T-cell (primary cell): ENCODE measurements at places on chromosomes 13 and 19.
A peak's percentile ranks its signal among the peaks of the same experiment; 100 is the strongest.

DNA sequence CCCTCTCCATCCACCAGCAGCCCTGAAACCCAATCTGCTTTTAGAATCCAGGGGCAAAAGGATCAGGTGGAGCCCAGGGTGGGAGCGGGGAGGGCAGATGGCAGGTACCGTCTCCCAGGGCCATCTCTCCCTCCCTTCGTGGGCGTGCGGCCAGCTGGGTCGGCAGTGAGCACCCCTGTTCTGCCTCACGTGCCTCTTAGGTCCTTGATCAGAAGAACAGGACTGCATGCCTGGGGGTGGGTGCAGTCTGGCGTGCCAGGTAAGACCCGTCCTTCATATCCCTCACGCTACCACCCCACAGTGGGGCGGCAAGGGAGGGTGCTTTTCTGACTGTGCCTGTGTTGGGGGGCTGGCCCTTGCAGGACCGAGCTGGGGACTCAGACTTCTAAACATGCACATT, 2.0 kb downstream of the SLC8A2 start:
- DNase-seq = no peak

GRCh38 chr19:16871871-16872270, 16.9 kb upstream of the F2RL3 start:
- DNase-seq = no peak

- DNase-seq = no peak
These were observed 632.6 kb upstream of the ARGLU1 start for GRCh38 chr13:107200491-107200890.

DNA sequence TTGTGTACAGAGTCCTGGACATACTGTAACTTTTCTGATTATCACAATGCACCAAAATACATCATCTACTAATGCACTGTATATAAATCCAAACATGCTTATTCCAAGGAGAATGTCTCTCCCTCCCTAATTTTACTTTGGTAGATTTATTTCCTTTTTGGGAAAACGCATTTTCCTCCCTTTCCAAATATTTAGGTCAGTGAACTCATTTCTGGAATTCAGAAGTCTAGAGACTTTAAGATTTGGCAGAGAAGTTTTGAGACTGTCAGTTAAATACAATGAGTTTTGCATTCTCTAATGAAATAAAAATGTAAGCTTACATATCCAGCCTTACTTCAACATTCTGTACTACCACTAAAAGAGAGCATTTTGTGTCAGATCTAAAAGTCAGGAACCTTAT, 165.8 kb upstream of the EDNRB start:
- DNase-seq = no peak

GRCh38 chr13:101552786-101553185, 100.3 kb downstream of the ITGBL1 start:
- DNase-seq = no peak

- DNase-seq = no peak
These were observed 15.6 kb upstream of the NBEA start for GRCh38 chr13:34926508-34926907.

DNA sequence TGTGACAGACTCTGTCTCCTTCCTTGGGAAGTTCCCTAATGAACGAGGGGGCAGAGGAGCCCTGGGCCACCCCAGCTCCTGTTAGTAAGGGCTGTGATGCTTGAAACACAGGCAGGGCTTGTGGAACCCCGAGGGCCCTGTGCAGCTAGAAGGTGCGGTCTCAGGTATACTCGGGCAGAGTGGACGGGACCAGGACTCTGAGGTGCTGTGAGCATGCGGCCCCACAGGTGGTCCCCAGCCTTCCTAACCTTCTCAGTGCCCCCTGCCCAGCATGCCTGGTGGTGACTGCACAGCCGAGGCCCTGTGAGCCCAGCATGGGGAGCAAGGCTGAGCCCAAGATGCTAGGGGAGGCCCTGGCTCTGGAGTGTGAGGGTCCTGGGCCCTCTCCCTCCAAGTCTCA, 4.0 kb upstream of the SIGLEC8 start:
- DNase-seq = no peak

- no peak for DNase-seq
These were observed 173.0 kb downstream of the OLFM4 start for GRCh38 chr13:53201454-53202225.

GRCh38 chr13:66612983-66613382, 617.2 kb downstream of the PCDH9 start:
- DNase-seq = no peak

DNA sequence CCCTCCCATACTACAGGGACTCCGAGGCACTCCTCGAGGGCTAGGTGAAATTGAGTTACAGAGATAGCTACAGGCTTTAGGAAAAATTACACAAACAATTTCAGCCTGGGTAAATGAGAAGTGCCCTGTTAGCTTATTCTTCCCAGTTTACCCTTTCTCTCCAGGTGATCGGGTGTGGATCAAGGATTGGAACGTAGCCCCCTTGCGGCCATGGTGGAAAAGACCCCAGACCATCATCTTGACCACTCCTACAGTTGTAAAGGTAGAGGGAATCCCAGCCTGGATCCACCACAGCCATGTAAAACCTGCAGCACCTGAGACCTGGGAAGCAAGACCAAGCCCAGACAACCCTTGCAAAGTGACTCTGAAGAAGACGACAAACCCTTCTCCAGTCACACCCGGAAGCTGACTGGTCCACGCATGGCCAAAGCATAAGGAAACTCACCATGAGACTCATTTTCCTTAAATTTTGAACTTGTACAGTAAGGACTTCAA, 600.6 kb downstream of the UQCRFS1 start:
- no peak for DNase-seq

- peak; percentile 75 for DNase-seq
These were observed 868 bp upstream of the EGLN2 start for GRCh38 chr19:40797963-40798682.

- DNase-seq = no peak
These were observed 122.4 kb downstream of the DLEU7 start for GRCh38 chr13:50720861-50721671.

- DNase-seq = no peak
These were observed 26.8 kb upstream of the STARD13 start for GRCh38 chr13:33312150-33312860.

GRCh38 chr13:62643799-62644524, 1228.3 kb upstream of the PCDH20 start:
- no peak for DNase-seq

DNA sequence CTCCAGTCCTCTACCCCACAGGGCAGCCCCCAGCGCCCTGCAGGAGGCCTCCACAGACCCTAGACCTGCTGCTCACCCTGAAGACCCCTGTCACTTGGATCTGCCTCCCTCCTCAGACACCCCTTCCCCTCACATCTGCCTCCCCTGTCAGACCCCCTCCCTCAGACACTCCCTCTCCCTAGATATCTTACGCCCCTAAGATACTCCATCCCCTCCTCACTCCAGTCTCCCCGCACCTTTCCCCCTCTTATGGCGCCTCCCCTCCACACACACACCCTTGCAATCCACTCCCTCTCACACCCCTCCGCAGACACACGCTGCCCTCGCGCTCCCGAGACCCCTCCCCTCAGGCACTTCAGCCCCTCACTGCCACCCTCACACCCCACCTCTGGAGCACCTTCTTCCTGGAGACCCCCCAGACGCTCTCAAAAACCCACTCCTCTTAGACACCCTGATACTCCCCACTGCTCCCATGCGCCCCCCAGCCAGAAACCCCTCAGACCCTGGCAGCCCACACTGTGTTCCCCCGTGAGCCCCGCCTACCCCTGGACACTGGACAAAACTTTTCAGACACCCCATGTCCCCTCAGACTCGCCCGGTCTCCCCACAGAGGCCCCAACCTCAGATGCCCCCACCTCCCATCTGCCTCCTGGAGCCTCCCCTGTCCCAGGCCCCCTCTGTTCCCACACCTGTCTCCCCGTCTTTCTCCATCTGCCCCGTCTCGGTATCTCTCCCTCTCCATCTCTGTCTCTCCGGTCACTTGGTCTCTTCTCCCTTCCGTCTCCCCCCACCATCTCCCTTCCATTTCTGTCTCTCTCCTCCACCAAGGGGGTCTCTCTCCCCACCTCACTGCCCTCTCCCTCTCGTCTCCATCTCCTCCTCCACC, 14.5 kb downstream of the ERFL start:
- DNase-seq = no peak

- no peak for DNase-seq
These were observed 20.6 kb downstream of the GRIN2D start for GRCh38 chr19:48413879-48414587.

DNA sequence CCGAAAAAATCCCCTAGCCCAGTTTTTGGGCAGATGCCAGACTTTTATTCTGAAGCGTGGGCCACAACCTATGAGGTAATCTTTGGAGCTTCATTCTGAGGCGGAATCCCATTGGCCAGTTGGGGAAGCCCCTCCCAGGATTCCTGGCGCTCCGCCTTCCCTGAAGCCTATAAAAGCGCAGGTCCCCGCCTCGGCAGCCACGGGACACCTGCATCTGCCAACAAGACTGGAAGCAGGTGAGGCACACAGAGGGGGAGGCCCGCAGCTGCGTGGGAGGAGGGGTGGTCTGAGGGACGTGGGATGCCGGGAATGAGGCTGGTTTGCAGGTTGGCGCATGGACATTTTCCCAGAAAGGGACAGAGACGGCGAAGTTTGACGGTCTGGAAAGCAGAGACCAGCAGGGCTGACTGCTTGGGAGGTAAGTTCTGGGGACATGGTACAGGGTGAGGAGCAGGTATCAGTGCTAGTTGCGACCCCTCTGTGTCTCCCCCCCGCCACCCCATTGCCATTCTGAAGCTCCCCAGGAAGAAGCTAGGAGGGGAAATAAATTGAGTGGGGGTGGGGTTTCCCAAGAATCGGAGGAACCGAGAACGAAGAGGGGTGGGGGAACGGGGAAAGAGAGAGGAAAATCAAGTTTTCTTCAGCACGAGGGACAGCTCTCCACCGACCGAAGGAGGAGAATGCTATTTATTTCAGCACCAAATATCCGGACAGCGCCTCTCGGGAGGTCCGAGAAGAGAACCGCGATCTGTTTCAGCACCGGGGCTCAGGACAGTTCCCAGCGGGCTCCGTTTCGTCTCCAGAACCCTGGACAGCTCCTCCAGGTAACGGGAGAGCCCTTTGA, 22.4 kb upstream of the FEM1A start:
- peak; percentile 76 for DNase-seq

GRCh38 chr13:80029170-80029569, 311.8 kb downstream of the SPRY2 start:
- no peak for DNase-seq

DNA sequence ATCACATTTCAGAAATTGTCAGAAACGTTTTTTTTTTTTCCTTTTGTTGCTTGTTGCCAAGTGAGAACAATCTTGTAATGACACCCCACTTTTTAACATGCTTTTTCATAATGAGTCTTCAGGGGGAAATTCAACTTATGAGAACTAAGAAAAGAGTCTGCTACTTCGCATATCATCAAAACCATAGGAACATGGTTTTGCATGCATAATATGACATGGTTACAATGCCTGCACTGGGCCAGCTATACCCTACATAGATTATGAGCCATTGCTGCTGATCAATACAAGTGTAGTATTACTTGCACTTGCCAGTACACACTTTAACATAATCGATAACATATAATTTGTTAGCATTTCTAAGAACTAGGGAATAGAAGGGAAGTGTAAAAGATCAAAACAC, 191.0 kb upstream of the NBEA start:
- DNase-seq = no peak

- no peak for DNase-seq
These were observed 25.8 kb downstream of the FAAP24 start for GRCh38 chr19:32997716-32998355.

DNA sequence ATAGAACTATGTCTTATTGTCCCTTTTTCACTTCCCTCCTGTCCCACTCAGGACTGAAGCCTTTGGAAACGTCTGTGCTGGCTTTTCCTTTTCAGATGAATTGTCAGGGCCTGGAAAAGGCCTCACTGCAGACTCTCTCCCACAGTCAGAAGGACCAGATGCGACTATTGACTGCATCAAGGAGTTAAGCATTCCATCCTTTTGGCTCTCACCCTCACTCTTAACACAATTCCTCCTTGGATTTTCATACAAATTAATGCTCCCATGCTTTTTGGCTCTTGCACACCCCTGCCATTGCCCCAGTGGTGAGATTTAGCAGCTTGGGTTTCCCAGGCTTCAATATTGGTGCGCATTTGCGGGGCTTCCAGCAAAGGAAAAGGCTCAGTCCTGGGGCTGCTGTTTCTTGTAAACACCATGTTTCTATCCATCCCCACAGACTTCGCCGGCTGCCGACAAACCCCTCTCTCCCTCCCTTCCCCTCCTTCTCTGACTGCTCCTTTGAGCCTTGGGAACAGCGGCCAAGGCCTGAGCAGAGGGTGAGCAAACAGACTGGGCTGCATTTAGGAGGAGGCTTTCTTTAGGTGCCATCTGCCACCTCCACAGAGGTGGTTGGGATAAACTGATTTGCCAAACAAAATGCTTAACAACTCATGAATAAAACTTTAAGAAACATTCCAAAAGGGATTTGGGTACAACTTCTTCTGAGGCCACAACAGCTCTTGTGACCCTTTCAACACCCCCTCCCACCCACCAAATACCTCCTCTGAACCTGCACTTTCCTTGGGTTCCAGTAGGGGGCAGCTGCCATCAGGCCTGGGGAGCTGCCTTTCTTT, 48.6 kb upstream of the PCDH8 start:
- DNase-seq = no peak

- DNase-seq = no peak
These were observed 5.7 kb downstream of the ZNF132 start for GRCh38 chr19:58434217-58434616.

DNA sequence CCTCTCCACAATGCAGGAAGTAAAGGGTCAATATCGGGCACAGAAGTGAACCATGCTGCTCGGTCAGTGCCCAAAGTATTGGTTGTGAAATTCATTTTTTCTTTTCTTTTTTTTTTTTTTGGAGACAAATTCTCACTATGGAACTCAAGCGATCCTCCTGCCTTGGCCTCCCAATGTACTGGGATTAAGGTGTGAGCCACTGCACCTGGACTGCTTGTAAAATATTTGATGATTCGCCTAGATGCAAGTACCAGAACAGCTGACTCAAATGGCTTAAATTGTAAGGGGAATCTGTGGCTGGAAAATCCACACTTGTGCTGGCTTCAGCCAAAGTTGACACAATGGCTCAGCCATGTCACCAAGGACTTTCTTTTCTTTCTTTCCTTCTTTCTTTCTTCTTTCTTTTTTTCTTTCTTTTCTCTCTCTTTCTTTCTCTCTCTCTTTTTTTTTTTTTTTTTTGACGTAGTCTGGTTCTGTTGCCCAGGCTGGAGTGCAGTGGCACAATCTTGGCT, 43.7 kb downstream of the NUMBL start:
- DNase-seq = no peak

- DNase-seq = no peak
These were observed 1.6 kb upstream of the ZNF529 start for GRCh38 chr19:36574741-36575140.

DNA sequence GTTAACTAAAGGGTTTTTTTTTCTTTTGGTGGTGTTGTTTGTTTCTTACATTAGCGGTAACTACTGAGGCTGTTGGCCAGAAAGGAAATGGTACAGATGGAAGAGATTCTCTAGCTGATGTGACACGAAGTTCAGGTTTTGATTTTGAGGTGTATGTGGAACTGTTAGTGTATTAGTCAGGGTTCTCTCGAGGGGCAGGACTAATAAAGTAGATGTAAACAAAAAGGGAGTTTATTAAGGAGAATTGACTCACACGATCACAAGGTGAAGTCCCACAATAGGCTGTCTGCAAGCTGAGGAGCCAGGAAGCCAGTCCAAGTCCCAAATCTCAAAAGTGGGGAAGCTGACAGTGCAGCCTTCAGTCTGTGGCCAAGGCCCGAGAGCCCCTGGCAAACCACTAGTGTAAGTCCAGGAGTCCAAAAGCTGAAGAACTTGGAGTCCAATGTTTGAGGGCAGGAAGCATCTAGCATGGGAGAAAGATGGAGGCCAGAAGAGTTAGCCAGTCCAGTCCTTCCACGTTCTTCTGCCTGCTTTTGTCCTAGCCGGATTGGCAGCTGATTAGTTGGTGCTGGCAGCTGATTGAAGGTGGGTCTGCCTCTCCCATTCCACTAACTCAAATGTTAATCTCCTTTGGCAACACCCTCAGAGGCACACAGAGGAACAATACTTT, 577.6 kb downstream of the EFNB2 start:
- no peak for DNase-seq
